OCI-M1 (cell line): ENCODE measurements at places on chromosomes 11 and 22.
A peak's percentile ranks its signal among the peaks of the same experiment; 100 is the strongest.

GRCh38 chr11:12863605-12864121 lies 145.5 kb upstream of the RASSF10 start:
- no peak for DNase-seq

DNA sequence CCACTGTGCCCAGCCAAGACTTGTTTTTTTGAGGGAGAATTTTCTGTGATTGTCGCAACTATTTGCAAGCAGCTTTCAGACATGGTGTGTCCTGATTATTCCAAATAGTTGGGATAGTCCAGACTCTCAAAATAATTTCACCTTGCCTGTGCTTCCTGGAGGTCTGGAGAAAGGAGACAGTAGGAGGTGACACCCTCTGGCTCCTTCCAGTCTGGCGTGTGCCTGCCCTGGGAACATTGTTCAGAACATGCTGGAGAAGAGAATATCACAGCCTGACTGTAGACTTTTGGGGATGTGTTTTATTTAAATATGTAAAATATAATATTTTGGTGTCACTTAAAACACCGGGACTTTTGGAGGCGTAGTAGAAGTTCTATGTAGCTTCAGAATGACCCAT lies 14.9 kb downstream of the ZNRF3 start:
- no peak for DNase-seq

GRCh38 chr22:36731916-36732315 lies 28.4 kb upstream of the CACNG2 start:
- DNase-seq, result no peak

DNA sequence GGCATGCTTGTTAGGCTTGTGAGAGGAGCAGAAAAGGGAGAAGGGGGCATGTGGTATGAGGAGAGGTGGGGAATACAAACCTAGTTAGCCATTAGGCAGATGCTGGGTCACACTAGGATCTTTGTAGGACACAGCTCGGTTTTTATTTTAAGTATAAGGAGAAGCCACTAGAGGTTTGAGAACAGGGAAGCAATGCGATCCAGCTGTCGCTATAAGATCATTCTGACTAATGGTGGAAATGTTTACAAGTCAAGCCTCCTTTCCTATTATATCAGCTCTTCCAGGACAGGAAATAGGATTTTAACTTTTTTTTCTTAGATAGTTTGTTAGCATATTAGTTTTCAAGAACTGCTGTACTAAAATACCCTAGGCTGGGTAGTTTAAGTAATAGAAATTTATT lies 609.9 kb downstream of the INSC start:
- no peak for DNase-seq

DNA sequence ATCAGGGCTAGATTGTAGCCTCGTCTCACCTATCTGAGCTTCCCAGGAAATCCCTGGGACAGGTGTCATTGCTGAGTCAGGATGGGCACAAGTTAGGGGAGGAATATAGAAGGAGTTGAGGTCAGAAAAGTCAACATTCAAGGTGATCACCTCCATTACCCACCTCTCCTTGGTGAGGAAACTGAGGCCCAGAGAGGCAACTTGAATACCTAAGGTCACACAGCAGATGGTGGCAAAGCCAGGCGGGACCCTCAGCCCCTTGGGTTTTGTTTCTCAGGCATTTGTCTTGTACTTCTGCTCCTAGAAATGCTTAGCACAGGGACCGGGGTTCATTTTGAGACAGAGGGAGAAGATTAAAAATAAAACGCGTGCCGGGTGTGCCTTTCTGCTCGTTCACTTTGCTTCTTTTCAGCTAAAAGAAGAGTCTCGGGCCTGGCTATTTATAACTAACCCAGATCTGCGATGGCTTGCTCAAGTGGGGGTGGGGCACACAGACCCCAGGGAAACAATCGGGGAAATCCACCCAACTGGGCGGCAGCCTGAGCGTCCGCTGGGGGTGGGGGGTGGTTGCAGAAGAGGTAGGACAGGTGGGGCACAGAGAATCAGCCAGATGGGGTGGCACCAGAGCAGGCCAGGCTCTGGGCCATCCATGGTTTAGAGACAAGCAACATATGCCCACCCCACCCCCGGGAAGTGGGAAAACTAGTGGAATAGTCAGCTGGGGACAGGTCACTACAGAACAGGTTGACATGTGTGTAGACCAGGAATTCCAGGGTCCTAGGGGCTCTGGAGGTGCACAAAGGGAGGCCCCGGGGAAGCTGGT lies 3.9 kb upstream of the GNAZ start:
- no peak for DNase-seq

DNA sequence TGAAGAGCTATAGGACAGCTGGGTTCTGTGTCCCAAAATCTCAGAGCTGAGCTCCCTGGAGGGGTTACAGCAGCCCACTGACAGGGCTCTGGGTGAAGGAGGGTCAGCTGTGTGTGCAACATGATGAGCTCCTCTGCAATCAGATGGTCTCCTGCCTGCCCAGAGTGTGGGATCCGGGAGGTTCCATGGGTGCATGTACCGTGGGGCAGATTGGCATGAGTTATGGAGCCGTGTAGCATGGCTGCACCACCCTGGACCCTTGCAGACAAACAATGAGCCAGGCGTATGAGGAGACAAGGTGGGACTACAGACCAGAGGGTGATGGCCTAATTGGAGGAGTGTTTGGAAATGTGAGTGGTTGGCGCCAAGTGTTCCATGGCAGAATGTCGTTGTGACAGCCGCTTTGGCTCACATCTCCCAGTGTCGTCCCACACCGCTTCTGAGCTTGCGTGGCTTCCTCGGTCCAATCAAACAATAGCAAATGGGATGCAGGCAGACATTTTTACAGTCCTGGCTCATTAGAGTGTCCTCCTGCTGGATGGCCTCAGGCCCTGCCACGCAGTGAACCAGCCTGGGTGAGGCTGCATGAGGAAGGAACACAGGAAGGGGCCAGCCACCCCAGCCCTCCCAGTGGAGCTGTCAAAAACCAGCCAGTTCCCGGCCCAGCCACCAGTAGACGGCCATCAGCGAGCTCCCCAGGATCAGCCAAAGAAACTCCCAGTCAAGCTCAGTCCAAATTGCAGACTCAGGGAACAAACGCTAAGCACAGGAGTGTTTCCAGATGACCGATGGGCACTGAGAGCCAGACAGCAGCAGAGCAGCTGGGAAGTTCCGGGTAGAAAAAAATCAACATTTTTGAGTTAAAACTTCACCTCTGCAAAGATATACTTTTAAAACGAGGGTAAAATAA lies 1066.9 kb downstream of the BRD1 start:
- no peak for DNase-seq

GRCh38 chr22:35850831-35851230 lies 133.2 kb downstream of the APOL5 start:
- no peak for DNase-seq

DNA sequence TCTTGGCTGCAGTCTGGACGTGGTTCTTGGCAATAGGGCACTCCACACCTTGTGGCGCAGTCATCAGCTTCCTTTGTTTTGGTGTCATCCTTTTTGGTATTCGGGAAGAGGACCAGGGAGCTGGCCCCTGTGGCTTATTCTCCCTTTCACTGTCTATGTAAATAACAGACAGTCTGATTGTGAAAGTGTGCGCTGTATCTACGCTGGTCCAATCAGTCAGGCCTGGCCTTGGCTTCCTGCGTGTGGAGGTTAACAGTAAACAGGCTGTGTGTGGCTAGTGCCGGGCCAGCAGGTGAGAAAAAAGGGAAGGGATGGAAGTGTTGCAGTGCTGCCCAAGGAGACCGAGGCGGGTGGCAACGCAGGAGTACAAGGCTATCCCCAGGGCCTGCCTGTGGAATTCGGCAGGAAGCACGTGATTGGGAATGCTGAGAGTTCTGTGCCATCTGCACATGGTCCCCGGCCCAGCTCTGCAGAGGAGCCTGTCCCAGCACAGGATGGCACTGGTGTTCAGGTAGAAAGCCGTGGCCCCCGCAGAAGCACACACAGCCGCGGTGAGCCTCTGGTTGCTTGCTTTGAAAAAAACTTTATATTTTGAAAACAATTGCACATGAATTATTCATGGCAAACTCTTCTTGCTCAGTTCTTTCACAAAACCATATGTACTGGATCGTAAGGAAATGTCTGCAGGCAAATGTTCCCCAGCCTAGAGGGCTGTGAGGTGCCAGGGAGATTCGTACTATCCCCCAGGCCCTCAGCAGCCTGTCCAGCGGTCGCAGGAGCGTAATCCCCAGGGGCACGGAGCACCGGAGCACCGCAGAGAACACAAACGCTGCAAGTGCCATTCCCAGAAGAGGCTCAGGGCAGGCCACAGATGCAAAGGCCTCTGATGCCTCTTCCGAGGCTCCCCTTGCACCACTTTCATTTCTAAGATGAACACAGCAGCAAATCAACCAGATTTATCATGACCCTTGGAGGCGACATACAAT lies 174.5 kb downstream of the EFCAB6 start:
- DNase-seq, result no peak

DNA sequence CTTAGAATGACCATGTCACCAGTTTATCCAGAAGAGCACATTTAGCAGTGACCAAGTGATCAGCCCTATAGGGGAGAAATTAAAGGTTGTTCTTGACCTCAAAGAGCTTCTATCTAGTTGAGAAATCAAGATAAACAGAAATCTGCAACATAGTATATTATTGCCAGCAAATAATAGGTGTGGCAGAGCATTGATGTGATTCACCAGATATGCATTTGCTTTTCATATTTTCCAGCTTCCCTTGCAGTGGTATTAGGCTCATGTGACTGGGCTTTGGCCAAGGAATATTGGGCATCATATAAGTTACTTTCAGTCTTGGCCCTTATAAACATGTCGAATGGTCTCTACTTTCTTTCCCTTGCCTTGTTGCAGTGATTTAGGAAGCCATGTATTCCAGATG lies 34.5 kb downstream of the COMMD9 start:
- no peak for DNase-seq

DNA sequence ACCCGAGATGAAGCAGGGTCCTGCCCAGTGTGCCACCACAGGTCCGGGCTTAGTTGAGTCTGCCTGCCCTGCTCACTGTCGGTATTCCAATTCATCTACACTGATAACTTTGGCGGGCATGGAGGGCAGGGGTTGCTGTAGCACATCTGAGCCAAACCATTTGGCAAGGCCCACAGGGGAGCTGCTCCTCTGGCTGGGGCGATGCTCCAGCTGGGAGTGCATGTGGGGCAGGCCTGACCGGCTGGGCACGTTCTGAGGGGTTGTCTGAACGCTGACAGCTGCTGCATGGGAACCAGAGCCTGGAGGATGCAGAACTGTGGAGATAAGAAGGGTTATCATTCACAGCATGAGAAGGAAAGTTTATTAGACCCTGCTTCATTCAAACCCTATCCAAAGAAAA lies 40.4 kb downstream of the DRG1 start:
- DNase-seq, result no peak

- DNase-seq, result peak; percentile 25
Measured at GRCh38 chr11:129611661-129612446, 203.8 kb upstream of the TMEM45B start.

- peak; percentile 84 for DNase-seq
Measured at GRCh38 chr11:33320814-33321330, 63.7 kb downstream of the HIPK3 start.

DNA sequence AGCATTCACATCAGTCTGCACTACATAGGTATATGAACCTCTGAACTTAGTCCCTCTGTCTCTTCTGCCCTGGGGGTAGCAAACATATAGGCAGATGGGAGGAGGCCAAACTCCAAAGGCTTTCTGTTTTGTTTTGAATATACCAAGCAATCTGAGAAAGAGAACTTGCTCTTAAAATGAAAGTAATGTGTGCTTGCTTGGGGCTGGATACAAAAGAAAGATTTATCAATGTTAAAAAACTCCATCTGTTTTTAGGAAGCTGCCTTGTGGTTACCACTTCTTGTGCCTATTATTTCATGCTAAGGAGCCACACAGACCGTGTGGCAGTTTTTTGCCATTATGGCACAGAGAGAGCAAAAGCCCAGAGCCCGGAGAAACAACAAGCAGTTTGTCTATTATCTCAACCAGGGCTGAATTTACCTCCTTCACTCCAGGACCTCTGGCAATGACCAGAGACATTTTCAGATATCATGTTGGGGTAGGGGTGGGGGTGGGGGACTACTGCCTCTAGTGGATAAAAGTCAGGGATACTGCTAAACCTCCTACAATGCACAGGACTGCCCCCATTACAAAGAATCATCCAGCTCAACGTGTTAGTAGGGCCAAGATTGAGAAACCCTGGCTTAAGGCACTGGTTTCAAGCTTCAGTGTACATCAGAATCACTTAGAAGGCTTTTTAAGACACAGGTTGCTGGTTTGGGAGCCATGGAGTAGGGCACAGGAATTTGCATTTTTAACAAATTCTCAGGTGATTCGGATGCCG lies 124.2 kb downstream of the APIP start:
- peak; percentile 81 for DNase-seq

DNA sequence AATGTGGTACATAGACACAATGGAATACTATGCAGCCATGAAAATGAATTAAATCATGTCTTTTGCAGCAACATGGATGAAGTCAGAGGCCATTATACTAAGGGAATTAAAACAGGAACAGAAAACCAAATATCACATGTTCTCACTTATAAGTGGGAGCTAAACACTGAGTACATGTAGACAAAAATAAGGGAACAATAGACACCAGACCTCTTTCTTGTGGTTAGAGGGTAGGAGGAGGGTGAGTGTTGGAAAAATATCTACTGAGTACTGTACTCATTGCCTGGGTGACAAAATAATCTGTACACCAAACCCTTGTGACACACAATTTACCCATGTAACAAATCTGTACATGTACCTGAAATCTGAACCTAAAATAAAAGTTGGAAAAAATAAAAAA lies 59.1 kb upstream of the ANO5 start:
- DNase-seq, result no peak

DNA sequence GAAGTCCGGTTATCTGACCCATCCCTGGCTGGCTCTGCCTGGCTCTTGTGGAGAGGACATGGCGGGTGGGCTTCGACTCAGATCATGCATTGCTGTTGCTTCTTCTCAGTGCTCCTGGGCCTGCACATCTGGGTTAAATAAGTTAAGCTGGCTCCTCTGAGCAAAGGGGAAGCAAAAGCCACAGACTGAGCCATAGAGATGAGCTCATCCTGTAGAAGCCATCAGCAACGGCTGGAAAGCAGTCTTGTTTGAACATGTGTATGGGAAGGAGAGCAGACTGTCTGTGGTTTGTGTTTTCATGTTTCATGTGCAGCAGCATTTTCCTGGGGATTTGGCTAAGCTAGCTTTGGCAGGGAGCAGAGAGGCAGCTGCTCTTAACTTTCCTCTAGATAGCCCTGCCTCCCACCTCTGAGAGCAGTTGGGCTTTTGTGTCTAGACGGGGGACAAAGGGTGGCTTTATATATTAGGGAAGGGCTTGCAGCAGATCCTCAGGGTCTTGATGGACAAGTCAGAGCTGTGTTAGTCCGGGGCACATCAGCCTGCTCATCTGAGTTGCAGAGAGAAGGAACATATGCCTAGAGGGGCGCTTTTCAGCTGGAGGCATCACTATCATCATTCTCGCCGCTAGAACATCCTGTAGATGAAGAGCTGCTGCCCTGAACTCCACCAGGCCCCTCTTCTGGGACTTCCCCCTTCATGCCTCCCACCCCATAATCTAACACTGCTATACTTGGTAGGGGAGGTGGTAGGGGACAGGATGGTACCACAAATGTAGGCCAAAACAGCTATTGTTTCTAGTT lies 14.9 kb downstream of the DCPS start:
- peak; percentile 94 for DNase-seq
